ENCODE measurements at places on chromosomes 11 and 22.

DNA sequence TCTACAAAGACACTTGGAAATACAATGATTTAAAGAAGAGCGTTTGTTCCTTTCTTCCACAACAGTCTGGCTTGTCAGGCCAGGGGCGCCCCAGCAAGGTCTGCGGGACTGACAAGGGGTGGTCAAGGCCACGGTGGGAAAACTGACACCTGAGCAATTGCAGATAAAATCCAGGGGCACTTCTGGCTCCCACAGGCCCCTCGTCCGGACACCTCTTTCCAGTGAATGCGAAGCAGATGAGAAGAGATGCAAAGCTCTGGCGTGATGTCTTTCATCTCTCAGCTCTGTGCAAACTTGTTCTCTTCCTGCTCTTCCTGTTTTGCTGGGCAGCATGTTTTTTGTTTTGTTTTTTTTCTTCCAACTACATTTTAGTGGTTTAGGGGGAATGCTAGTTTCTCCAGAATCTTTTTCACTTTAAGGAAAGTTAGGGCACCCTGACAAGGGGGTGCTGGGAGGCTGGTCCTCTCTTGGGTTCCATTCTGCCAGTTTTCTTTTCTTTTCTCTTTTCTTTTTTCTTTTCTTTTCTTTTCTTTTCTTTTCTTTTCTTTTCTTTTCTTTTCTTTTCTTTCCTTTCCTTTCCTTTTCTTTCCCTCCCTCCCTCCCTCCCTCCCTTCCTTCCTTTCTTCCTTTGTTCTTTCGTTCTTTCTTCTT lies 11.1 kb upstream of the CBX6 start:
- DNase-seq = no peak

DNA sequence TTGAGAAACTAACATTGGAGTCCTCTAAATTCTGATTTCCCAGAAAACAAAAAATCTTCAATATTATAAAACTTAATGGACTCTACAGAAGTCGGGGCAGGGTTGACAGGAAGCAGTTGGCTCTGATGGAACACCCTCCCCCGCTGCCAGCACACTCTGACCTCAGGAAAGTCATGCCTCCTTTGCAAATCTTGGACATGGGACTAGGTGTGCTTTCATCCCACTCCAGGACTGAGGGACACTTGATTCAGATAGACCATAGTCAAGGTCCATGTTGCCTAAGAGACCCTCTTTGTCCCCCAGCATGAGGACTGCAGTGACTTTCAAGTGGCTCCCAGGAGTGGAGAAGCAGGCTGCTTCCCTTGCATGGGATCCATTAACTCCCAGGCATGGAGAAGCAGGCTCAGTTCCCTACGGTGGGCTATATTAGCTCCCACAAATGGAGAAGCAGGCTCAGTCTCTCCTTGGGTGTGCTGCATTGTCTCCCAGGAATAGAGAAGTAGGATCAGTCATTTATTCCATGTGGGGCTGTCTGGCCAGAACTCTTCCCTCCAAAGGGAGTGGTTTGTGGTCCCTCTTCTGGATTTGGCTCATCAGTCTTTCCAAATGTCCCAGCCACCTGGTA lies 38.3 kb downstream of the C22orf31 start:
- DNase-seq = no peak

GRCh38 chr11:65585396-65586246 lies 9.8 kb downstream of the EHBP1L1 start:
- no peak for DNase-seq

DNA sequence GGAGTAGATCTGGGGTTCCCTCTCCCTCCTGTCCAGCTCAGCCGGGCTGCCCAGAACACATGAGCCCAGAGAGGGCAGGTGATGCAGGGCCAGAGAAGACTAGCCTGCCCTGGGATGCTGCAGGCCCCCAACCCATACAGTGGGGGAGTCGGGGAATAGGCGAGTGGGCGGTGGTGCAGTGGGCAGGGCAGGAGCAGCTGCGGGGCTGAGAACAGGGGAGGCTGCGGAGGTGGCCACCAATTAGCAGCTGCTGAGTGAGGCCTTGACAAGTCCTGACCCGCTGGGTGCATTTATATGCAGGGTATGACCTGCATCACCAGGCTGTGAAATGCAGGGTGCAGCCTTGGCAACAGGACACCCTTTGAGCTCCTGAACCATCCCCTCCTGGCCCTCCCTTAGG lies 43.1 kb downstream of the NFAM1 start:
- DNase-seq = no peak

GRCh38 chr11:1198561-1199240 lies 24.2 kb upstream of the MUC5B start:
- DNase-seq = peak; percentile 40

DNA sequence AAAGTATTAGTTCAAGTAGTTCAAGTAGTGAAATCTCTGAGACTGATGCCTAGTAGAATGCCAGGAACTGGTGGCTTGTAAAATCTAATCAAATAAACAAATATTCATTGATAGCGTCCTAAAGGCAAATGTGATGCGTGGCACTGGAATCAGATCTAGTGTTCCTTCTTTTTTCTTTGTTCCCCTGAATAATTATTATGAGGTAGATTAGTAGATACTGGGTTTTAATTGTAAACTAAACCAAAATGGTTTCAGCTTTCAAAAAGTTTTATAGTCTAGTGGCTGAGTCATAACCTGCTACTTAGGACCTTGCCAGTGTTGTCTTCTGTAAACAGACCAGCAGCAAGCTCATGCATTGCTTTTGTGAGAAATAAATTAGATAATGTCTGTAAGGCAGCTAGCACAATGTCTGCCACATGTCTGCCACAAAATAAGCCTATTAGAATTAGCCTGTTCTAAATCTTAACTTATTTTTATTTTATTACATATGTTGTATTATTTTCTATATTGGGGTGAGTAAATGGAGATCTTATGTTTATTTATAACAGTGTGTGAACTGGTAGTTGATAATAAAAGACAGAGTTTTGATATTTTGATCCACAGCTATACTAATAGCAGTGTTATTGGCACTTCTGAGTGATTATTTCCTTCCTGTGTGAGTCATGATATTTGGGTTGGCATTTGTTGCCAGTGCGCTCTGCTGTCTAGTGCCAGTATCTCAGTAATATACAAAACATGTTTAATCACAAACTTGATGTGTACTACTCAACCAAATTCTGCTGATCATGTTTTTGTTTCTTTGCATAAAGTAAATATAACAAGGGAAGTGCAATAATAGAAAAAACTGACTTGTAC lies 135.7 kb downstream of the TMEM135 start:
- peak; percentile 16 for DNase-seq

DNA sequence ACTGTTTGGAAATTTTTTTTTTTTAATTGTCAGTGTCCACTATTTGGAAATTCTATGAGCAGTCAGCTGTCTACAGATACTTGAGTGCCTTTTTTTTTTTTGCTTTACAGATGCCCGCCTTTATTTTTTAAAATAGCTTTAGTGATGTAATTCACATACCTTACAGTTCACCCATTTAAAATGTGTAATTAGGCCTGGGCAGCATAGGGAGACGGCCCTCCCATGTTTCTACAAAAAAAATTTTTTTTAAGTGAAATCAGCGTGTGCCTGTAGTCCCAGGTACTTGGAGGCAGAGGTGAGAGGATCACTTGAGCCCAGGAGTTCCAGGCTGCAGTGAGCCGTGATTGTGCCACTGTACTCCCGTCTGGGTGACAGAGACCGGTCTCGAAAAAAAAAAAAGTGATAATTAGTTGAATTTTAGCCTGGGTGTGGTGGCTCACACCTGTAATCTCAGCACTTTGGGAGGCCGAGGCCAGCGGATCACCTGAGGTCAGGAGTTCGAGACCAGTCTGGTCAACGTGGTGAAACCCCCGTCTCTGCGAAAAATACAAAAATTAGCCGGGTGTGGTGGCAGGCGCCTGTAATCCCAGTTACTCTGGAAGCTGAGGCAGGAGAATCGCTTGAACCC lies 1.5 kb downstream of the ZNF143 start:
- peak; percentile 21 for DNase-seq

DNA sequence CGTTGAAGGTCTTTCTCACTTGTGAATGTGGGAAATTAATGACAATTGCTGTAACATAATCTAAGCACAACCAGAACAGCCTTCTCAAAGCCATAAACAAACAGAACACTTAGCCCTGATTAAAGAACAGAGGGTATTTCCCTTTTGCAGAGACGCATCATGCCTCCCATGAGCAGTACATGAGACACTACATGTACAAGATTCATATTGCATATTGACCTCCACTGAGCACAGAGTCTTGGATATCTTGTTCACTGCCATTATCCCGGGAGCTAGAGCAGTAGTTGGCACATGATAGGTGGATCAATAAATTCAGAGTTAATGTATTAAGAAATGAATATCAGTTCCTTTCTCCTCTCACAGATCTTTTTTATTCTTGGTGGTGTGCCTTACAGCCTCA lies 1194.3 kb upstream of the TENM4 start:
- DNase-seq = no peak

- no peak for DNase-seq
These were observed 56.8 kb downstream of the SLC5A12 start for GRCh38 chr11:26665036-26665435.

GRCh38 chr11:4454021-4454420 lies 4.9 kb downstream of the OR52K2 start:
- no peak for DNase-seq

- DNase-seq = no peak
These were observed 82.2 kb upstream of the OR4B1 start for GRCh38 chr11:48134221-48134922.

DNA sequence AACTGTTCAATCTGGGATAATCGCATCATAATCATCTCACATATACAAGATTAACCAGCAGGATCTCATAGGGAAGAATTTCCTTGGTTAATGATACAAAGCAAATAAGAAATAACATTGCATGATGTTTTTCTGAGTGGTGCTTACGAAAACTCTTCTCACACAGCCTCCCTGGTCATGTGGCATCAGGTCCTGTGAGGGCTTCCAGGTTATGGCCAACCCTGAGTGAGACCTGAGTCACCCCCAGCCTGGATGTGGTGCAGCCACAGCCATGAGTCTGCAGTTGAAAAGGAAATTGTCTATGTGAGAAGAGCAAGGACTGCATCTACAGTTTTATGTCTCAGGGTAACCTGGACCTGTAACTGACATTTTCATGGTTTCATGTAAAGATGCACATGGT lies 90.5 kb upstream of the XKR3 start:
- DNase-seq = no peak
